AML-193 (cell line): ENCODE measurements at places on chromosomes 2 and 18.

DNA sequence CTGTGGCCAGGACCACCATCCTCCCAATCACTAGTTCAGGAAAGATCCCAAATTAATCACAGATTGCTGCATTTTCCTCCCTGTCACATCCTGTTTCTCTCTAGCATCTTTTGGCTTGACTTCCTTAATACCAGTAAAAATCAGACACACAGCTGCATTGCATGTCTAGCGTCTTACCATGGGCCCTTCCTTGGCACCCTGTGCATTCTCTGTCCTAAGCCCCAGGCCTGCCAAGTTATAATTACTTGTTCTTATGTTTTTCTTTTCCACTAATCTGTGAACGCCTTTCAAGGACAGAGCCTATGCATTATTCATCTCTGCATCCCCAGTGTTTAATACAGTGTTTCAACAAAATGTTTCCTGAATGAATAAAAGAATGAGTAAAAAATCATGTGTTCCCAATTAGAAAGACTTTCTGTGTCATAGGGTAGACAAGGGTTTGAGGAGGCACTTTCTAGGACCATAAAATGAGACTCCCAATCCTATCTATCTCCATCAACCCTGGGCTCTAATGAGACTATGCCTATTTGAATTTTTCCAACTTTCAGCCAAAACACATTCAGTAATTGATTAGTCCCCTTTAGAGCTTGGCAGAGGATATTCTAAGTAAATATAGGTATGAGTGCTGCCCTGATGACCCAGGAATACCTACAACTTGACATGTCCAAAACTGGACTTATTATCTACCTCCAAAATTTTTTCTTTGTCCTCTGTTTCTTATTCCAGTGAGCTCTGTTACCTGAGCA is 10.3 kb upstream of the NT5C1B start:
- no peak for DNase-seq

- no peak for DNase-seq
These were observed 977 bp downstream of the SLC8A1 start for GRCh38 chr2:40450796-40451430.

DNA sequence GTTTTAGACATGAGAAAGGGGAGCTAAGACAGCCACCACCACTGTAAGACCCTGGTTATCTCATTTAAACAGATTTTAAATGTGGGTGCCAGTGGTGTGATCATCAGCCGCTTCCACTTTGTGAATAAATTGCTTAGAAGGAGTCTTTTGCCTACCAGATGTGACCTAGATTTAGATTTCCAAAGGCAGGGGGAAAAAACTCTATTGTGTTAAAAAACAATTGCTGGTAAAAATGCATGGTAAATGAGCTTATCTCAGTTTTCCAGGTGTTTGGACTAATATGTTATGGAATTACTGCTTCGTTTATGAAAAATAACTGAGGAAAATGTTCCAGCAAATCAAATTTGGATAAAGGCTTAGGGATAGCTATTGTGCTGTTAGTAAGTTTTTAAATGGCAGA is 466.3 kb upstream of the RAB12 start:
- DNase-seq, result no peak

GRCh38 chr18:4878480-4878879 is 318.6 kb downstream of the AKAIN1 start:
- DNase-seq, result no peak

DNA sequence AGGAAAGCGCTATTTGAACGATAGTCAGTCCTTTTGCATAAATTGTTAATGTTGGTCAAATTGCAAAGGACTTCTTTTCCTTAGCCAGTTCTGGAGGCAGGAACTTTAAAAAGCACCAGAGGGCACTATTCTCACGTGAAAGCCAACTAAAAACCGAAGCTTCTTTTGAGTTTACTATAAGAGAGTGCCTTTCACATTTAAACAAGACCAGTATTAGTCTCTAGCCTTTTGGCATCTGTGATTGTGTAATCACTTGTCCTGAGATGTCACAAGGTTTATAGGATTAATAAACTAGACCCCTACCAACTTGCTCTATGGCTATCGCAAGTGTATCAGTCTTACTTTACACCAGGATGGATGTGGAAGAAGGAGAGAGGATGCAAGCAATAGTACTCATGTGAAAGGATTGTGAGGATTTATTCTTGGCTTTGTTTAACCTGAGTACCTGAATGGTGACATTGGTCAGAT is 14.4 kb upstream of the STAT4 start:
- DNase-seq, result peak; percentile 51

GRCh38 chr18:49073437-49073836 is 122.7 kb upstream of the SMAD7 start:
- DNase-seq, result no peak

DNA sequence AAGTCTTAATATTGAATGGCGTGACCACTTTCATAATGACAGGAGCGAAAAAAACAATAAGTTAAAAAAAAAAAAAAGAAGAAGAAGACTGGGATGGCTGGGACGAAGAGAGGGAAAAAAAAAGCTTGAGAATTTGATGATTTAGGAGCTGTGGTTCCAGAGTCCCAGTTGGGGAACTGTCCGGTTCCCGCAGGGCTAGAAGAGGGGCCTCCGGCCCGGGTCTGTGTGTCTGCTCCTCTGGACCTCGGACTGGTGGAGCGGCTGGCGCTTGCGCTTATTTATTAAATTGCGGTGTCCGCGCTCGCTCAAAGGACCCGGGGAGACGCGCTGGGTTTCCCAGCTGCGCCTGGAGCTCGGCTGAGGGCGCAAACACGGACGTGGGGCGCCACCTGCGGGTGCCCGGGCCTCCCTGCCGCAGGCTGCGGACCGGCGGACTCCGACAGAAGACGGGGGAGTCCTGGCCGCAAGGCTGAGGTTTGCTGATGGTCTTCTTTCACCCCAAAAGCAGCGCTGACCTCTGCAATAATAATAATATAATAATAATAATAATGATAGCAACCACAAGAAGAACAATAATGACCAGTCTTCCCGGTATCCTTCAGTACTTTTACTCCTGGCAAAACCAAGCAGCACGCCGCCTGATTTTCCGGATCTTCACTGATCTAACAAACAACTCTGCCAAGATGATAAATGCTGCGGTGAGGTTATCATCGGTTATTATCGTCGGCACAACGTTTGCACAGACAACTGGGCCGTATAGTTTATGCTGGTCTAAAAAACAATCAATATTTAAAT is at the start of gene CBLN2:
Gene CBLN2 (minus strand): TSS at position 251 of the 795 bp plus-strand sequence. CDS start 2,182 bp downstream, outside the sequence.
- DNase-seq, result no peak

GRCh38 chr2:70560040-70560439 is 6.4 kb upstream of the TGFA start:
- DNase-seq, result no peak

DNA sequence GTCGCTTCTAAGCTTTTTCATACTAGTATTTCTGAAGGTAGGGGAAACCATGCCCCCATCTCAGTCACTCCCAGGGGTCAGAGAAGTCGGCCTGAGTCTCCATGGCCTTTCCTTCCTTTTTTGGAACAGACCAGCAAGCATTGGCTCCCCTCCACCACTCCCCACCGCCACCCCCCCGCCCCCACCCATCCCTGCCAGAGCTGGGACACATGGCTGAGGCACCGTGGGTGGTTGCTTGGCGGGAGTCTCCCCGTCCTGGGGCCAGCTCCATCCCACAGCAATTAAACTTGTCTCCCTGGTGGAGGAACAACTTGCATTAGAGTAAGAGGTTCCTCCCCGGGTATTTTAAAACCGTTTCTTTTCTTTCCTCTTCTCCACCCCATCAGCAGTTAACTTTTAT is 100.8 kb upstream of the TFPI start:
- no peak for DNase-seq

DNA sequence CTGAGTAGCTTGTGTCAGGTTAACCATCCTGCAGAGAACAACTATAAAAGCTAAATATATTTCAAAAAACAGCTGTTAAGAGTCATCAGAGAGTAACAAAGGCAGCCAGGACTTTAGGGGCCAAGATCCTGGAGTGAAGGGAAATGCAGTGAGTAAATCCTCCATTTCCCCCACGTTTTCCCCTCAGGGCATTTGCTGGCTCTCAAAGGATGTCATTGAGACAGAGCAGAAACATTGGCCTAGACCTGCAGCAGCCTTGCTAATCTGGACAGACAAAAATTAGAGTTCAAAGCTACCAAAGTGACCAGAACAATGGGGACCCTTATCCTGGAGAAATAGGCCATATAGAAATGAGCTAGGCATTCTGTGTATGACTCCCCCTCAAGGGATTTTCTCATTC is 21.1 kb upstream of the KLHL29 start:
- no peak for DNase-seq

GRCh38 chr2:216555274-216555673 is 56.6 kb downstream of the RPL37A start:
- peak; percentile 53 for DNase-seq

- DNase-seq, result no peak
These were observed 79.8 kb downstream of the CCDC150 start for GRCh38 chr2:196719110-196719872.

DNA sequence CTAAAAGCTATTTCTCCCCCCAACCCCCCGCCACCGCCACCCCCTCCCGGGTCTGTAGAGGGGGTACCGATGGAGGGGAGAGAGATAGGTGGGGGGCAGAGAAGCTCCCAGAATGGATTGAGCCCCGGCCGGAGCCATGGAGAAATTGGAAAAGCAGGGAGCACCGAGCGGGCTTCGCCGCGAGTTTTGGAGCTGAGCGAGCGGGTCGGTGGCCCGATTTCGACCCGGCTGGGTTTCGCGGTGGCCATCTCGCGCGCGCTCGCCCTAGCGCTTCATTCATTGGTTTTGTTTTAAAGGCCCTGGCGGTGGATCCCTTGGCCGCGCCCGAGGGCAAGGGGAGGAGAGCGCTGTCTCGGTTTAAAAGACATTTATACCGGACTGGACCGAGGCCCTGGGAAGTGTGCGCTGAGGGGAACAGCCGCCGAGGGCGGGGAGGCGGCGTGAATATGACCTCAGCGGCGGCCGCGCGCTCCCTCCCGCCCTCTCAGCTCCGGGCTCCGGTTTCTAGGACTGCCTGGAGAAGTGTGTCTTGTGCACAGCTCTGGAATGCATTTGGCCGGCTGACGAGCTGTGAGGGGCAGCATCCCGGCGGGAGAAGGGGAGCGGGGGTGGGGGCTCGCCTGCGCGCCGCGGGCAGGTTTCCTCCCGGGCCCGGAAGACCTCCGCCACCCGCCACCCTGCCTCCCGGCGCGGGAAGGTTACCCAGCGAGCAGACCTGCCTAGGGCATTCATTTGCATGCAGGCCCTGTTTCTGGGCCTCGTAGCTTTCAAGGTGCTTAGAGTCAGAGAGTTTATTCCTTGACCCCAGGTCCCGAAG is 1.7 kb upstream of the SMAD7 start:
- DNase-seq, result peak; percentile 62
